T-helper 9 cell (primary cell): ENCODE measurements at places on chromosomes 16 and 17.

DNA sequence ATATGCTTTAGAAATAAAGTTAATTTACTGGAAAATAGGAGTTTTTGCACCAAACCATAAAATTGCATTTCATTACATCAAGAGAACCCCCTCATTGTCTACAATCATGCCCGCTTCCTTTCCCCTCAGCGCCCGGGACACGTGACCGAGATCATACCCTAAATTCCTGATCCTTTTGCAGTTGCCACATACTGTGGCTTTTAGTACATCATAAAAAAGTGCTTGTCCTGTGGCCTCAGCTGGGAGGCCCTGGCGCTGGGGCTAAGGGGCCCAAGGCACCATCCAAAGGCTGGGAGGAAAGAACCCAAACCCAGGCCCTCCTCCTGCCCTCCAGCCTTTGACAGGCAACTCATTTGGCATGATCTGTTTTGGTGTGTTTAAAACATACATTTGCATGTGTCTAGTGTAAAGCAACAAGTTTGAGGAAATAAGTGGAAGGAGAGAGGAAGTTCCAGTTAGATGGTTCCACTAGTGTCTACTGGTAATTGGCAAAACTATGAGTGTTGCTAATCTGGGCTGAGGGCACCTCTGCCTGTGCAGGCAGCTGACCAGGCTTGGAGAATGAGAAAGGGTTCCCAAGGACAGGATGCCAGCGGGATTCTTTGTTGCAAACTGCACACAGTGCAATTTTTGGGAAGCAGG is 6.0 kb downstream of the CDK5R1 start:
- DNase-seq, result no peak

GRCh38 chr17:80790021-80790765 is 201.4 kb upstream of the CHMP6 start:
- no peak for DNase-seq

GRCh38 chr16:78376452-78376851 is 277.0 kb downstream of the WWOX start:
- no peak for DNase-seq

- DNase-seq, result no peak
These were observed 6.0 kb downstream of the NXPH3 start for GRCh38 chr17:49581648-49581998.

GRCh38 chr16:50067290-50067853 is 1.6 kb downstream of the HEATR3 start:
- DNase-seq, result no peak

- DNase-seq, result no peak
These were observed 20.6 kb downstream of the ADORA2B start for GRCh38 chr17:15965528-15965927.

- DNase-seq, result no peak
These were observed 39.4 kb downstream of the PLCG2 start for GRCh38 chr16:81818568-81818896.

GRCh38 chr16:13554005-13554404 is 365.9 kb upstream of the ERCC4 start:
- DNase-seq, result no peak

- no peak for DNase-seq
These were observed 23.4 kb upstream of the MPRIP start for GRCh38 chr17:17018612-17019429.

- DNase-seq, result no peak
These were observed 4.7 kb downstream of the SLC22A31 start for GRCh38 chr16:89195521-89196171.

DNA sequence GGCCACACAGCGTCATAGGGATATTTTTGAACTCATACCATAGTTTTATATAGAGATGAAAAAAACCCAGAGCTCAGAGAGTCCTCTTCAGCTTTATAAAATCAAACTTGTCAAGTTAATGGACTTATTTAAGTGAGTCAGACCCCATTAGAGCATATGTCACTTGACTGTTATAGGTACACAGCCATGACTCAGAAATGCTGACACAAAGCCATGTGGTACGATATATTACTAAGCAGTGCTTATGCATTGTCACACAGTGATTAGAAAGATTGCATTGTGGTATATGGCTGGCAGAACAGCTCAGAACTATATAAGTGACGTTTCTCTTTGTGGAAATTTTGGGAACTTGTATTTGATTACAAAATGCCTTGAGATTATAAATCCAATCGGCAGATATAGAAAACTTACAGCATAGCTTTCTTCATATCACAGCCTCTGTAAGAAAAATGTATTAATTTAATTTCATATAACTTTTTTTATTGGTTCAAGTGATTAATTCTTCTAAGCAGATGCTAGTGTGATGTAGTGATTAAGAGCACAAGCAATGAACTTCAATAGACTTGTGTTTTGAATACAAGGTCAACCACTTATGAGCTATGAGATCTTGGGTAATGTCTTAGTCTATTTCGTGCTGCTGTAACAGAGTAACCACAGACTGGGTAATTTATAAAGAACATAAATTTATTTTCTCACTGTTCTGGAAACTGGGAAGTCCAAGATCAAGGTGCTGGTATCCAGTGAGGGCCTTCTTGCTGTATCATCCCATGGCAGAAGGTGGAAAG is 25.8 kb upstream of the GINS3 start:
- no peak for DNase-seq

DNA sequence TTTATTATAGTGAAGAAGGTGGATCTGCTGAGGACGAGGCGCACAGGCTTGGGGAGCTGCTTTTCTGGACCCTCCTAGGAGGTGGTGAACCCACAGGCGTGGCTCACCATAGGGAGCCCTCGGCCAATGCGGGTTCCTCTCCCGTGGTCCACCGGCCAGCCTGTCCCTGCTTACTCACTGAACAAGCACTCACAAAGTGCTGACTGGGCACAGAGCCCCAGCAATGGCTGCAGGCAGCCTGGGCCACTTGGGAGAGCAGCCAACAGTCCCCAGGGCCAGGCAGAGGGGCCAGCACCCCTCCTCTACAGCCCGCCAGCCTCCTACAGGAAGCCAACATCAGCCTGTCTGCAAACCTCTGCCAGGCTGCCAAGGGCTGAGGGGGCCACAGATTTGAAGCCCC is 19.1 kb upstream of the NCBP3 start:
- no peak for DNase-seq

GRCh38 chr17:78458736-78459335 is 80.4 kb downstream of the PGS1 start:
- no peak for DNase-seq

- DNase-seq, result no peak
These were observed 4.8 kb upstream of the MT2A start for GRCh38 chr16:56603589-56603988.

GRCh38 chr16:17307504-17307903 is 163.3 kb downstream of the XYLT1 start:
- DNase-seq, result no peak

DNA sequence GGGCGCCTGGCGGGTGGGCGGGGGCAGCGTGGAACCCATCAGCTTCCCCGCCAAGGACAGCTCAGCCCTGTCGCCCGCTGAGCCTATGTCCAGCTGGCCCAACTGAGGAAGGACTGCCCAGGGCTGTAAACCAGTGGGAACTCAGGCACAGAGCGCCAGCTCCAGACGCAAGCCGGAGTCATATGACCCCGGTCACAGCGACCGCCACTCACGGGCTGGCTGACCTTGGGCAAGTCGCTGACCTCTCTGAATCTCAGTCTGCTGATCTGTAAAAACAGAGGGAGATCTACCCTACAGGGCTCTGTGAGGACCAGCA is 170.0 kb downstream of the C16orf78 start:
- no peak for DNase-seq

- DNase-seq, result no peak
These were observed 119.4 kb downstream of the MGAT5B start for GRCh38 chr17:76987486-76988093.

DNA sequence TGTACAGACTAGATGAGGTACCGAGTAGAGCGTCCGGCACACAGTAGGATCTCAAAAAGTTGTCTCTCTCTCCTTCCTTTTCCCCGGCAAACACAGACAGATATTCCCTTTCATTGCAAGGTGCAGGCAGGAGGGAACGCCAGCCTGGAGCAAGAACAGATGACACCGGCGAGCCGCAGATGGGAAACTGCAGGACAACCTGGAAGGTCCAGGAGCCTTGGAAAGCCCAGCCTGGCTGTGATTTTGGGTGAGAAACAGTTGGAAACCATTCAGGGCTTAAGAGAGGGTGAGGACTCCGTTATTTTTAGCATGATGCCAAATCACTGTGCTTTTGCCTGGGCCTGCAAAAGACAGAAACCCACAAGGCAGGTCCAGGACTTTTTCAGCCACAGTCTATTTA is 7.3 kb downstream of the CDH11 start:
- no peak for DNase-seq

- DNase-seq, result no peak
These were observed 51.7 kb downstream of the ARHGAP27 start for GRCh38 chr17:45380991-45381390.

DNA sequence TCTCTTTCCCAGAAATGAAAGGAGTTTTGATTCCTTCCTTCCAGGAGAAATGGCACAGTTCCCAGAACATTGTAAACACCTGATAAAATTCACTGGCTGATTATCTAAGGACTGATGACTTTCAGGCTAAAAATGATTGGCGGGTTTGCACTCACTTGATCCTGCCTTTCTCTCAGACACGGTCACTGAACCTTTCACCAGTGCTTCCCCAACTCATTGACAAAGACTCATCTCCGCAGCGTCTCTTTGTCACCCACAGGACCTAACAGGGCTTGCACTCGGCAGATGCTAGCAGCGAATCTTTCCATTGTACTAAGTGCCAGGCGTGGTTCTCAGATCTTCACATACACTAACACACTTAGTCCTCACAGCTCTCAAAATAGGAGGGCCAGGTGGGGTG is 7.3 kb upstream of the DHRS7C start:
- DNase-seq, result no peak

- no peak for DNase-seq
These were observed 136.2 kb upstream of the RCVRN start for GRCh38 chr17:10041287-10041612.

DNA sequence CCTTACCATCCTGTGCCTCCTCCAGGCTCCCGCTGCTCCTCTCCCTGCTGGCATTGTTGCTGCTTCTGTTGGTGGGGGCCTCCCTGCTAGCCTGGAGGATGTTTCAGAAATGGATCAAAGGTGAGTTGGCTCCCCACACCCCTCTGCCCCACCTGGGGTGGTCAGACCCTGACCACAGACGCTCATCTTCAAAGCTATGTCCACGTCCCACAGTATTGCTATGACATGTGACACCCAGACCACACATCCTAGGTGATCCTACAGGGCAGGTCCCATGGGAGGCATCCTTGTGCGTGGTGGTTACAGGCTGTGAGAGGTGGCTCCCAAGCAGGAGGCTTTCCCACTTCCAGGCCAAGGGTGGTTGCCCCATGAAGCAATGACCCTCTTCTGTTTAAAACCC is 11.0 kb downstream of the CD300A start:
- DNase-seq, result no peak

DNA sequence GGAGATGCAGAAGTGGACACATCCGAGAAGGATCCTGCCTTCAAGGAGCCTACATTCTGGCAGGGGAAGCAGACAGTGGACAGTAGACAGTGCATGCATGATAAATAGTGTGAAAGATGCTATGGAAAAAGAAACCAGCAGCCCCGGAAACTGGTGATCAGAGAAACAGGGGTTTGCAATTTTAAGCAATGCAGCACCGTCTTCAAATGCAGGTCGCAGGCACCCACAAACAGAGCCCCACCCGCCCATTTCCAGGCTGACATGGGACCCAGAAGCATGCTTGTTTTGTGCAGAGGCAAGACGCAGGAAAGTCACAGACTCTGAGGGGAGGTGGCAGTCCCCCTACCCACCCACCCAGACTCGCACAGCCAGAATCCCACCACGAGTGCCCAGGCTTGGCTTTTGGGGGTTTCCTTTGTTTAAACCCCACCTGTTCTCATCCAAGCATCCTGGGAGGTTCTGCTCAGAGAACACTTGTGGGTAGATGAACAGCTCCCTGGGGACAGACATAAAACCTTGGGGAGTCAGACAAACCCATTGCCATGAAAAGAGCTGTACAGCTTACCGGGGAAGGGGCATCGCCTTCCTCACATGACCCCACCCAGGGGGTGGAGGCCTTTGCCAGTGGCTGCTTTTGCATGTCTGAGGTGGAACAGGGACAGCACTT is 114.3 kb downstream of the MGAT5B start:
- no peak for DNase-seq

- no peak for DNase-seq
These were observed 18.2 kb upstream of the NOS2 start for GRCh38 chr17:27818401-27819105.

DNA sequence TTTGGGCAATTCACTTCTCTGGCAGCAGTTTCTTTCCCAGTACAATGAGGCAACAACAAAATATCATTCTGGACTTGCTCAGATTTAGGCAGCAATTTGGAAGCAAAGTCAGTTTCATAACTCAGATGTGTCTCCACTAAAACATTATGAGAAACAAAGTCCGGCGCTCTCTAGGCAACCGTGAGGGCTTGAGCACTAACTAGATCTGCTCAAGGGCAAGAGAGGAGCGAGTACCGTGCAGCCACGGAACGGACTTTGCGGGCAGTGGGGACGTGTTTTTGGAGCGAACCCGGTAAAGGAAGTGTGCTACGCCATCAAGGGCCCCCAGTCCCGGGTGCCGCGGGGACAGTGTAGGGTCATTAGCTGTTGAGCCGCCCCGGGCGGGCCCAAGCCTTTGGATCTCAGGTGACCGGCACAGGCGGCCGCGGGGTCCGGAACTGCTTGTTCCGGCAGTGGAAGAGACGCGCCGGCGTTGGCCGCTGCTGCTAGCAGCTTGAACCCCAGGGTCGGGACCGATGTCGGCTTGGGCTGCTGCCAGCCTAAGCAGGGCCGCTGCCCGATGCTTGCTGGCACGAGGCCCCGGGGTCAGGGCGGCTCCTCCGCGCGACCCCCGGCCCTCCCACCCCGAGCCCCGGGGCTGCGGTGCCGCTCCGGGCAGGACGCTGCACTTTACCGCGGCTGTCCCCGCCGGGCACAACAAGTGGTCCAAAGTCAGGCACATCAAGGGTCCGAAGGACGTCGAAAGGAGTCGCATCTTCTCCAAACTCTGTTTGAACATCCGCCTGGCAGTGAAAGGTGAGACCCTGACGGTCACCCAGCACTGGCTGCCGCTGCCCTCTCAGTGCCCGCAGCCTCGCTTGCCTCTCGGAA is at the start of gene TACO1:
Gene TACO1 (plus strand): TSS at position 327 of the 870 bp plus-strand sequence. CDS start 189 bp downstream, at position 516.
- peak; percentile 63 for DNase-seq

- no peak for DNase-seq
These were observed 13.2 kb upstream of the ATP2A3 start for GRCh38 chr17:3977387-3977786.

GRCh38 chr17:2749784-2750181 is 331 bp upstream of the CCDC92B start:
- peak; percentile 61 for DNase-seq

GRCh38 chr17:81435652-81436293 is 40.5 kb downstream of the BAHCC1 start:
- no peak for DNase-seq

DNA sequence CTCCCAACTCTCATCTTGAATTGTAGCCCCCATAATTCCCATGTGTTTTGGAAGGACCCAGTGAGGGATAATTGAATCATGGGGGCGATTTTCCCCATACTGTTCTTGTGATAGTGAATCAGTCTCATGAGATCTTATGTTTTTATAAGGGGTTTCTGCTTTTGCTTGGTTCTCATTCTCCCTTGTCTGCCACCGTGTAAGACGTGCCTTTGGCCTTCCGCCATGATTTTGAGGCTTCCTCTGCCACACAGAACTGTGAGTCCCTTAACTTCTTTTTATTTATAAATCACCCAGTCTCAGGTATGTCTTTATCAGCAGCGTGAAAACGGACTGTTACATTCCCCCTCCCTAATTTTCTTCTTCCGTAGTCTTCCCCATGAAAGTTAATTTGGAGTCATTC is 124.0 kb downstream of the ABCA8 start:
- no peak for DNase-seq
